ENCODE measurements at places on chromosomes 11 and 22.

- DNase-seq: no peak
Observed at GRCh38 chr11:827897-828192, at the start of gene CRACR2B. Gene CRACR2B (plus strand): TSS chr11:827919. CDS start chr11:828608, 689 bp downstream.

DNA sequence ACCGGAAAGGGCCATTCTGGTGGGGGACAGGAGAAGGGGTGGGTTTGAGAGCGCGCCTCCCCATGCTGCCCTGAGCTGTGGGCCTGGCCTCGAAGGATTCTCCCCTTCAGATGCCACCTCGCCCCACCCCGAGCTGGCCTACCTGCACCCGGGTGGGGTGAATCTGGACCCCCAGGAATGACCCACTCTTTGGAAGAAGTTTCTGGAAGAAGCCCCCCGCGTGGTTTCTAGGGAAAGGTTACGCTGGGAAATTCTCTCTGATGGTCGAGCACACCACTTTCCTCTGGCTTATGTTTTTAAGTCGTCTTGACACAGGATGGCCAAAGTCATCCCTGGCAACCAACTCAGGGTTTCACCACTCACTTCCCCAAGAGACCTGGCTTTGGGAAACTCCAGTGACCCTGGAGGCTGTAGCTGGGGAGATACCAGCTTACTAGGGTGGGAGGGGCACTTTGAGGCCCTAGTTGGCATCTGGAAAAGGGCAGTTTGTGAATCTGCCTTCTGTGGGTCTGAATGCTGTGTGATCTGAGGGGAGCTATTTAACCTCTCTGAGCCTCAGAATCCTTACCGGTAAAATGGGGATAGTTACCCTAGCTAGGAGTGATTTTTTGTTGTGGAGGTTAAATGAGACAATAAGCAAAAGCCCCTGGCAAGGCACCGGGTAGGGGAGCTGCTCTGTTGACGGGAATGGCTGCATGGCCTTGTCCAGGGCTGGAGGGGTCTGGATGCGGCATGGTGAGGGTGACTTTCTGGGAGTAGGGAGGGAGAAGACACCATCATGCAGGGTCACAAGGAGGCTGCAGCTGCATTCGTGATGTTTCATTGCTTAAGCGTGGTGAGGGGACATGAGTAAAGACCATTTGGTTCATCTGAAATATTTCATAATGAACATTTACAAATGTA lies 45.3 kb upstream of the ACCSL start:
- no peak for DNase-seq

- DNase-seq: no peak
Observed at GRCh38 chr11:36427876-36428275, 82.2 kb downstream of the TRAF6 start.

- peak; percentile 77 for DNase-seq
Observed at GRCh38 chr11:67561971-67562619, 21.5 kb upstream of the GSTP1 start.

DNA sequence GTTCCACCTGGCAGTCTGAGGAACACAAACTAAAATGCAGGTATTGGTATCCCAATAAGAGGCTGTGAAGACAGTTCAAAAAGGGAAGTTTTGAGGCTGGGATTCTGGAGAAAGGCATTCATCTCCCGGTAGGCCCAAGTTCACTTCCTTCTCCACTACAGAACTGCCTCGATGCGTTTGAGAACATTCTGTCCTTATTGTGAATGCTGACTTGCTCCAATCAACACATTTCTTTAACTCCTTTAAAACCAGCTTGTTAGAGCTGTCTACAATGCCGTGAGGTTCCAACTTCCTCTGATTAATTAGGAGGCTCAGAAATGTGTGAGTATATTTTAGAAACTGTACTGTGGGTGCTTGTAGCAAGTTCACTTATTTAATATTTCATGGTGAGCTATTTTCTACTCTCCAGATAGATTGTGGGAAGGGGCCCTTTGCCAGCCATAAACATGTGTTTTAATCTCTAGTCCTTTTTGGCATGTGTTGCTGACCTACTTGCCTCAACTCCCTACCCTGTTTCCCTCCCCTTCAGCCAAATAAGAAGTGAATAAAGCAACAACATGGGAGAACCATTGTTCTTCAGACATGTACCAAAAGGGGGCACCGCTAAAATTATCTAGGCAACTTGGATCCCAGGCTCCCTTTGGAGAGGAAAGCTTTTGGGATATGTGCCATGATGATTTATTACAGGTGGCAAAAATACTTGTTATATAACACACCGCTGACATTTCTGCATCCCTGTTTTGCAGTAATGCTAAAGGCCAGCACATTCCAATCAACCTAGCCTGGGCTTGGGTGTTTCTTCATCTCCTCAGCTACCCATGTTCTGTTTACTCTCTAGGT lies 245.6 kb downstream of the BLID start:
- DNase-seq: no peak

DNA sequence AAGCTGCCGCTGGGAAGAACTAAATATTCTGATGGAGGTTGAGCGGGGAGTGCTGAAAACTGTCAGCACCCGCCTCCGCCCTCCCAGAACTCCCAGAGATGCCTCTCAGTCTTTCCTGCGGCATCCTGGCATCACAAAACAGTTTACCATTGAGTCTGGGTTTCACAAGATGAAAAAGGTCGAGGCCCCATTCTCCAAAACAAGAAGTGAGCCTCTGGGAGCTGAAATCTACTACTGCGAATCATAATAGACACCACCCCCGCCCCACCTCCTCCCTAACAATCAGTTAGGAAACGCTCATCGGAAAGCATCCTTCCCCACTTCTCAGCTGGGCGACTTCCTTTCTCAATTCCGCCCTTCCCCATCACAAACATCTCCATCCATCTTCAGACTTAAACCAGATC lies 1.0 kb downstream of the SUN2 start:
- no peak for DNase-seq

GRCh38 chr22:37545703-37546436 lies 14.4 kb upstream of the CDC42EP1 start:
- no peak for DNase-seq

- no peak for DNase-seq
Observed at GRCh38 chr22:47849576-47849975, 1087.1 kb downstream of the TBC1D22A start.

GRCh38 chr22:47355776-47356510 lies 593.5 kb downstream of the TBC1D22A start:
- no peak for DNase-seq

- DNase-seq: no peak
Observed at GRCh38 chr11:110097459-110098012, 4.3 kb downstream of the ZC3H12C start.

DNA sequence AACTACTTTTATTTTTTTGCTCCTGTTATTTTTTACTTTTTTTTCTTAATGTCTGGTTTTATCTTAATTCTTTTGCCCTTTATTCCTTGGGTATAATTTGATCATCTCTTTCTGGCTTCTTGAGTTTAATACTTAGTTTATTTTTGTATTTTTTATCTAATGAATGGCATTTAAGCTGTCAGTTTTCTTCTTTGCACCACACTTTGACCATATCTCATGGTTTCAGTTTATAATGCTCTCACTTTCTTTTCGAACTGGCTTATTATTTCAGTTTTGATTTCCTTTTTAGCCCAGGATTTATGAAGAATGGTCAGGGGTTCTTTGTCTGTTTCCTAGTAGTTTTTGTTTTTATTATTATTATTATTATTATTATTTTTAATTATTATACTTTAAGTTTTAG lies 48.3 kb downstream of the QSER1 start:
- DNase-seq: peak; percentile 34

GRCh38 chr22:42685941-42686653 lies 34.6 kb downstream of the A4GALT start:
- DNase-seq: no peak

DNA sequence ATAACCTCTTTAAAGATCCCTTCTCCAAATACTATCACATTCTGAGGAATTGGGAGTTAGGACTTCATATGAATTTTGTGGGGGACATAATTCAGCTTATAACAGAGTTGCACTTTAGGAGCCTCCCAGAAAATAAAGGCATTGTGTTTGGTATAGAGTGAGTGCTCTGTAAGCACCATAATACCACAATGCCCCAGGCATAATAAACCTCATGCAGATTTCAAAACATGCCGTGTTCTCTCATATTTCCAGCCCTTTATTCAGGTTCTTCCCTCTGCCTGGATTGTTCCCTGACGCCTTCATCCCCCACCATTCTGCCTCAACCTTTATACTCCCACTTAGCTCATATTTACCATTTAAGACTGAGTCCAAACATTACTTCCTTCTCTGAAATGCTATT lies 398.8 kb upstream of the FAT3 start:
- no peak for DNase-seq

DNA sequence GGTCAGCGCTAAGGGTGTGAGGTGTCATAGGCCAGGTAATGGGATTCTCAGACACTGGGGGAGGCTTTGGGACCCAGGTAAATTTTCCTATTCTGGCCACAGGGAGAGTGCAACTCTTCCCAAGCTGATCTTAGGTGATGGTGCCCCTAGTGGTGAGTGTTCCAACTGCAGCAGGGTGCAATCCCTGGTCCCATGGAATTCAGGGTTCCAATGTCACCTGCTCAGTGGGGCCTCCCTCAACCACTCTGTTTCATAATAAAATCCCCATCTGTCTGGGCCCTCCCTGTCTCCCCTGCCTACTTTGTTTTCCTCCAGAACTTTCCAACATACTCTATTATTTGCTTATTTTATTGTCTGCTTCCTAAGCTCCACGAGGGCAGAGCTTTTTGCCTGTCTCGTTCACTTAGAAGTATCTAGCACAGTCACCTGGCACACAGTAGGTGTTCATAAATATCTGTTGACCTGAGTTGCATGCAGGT lies 2.9 kb upstream of the SGSM1 start:
- DNase-seq: peak; percentile 65

GRCh38 chr11:6418557-6419008 lies 311 bp downstream of the APBB1 start:
- DNase-seq: no peak

GRCh38 chr11:111350811-111351210 lies 28.3 kb downstream of the POU2AF1 start:
- no peak for DNase-seq

- DNase-seq: no peak
Observed at GRCh38 chr11:88363648-88364065, 26.1 kb upstream of the CTSC start.

DNA sequence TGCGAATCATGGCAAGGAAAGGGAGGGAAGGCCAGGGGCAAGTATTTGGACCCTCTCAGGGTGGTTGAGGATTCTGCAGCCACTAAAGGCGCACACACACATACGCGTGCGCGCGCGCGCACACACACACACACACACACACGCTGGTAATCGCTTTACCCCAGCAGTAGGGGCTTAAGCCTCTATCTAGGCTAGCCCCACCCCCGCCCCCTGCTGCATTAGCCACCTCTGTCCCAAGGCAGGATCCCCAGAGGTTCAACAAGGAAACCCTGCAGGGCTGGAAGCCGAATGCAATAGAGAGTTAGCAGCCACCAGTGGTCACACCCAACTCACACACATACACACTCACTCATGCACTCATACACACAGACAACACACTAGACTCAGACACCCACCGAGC lies 28.6 kb upstream of the ELFN2 start:
- DNase-seq: no peak

DNA sequence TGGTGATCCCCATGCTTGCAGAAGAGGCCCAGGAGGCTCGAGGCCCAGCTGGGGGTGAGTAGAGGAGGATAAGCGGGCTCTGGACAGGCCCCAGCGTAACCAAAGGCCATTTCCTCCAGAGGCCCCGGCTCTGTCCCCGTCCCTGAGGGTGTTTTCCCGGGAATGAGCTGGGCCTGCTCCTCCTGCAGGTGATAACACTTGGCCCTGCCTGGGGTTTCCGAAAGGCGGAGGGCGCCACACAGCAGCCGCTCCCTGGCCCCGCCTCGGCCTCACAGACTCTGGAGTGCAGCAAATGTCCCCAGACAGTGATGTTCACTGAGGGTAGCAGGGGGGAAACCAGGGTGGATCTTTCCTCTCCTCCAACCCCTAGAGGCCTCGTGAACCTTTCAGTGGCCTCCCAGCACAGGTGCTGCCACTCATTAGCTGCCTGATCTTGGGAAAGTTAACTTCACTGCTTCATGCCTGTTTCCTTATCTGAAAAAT lies 10.5 kb upstream of the MGAT3 start:
- peak; percentile 74 for DNase-seq

DNA sequence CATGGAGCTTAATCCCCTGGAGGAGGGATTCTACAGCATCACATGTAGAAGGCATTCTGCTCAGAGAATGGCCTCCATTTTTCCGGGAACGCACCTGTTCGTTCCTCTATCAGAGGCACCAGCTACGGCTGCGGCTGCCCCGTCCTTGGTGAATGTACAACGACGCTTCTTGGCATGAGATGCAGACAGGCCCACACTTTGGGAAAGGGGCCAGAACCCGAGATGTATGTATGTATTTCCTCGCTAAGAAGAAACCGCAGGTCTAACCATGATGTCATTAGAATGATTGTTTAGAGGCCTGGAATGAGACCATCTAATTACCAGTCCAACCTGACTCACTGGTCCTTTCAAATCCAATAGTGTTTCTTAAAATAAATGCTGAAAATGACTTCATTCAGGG lies 1293.4 kb downstream of the TBC1D22A start:
- no peak for DNase-seq

GRCh38 chr11:97019754-97020153 lies 629.9 kb downstream of the JRKL start:
- DNase-seq: no peak

DNA sequence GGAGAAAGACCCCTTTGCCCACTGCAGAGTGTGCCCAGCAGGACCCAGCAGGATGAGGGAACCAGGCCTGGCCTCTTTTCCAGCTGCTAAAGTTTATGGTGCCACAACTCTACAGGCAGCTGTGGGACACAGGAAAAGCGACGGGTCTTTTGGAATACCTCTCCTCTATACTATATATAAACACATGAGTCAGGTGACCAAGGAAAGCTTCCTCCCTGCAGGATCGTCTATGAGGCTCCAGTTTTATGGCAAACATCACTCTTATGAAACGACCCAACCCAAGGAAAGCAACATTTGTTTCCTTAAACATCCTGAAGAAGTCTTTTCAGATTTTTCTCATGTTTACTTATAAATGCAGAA lies 102.8 kb upstream of the AKIP1 start:
- no peak for DNase-seq

DNA sequence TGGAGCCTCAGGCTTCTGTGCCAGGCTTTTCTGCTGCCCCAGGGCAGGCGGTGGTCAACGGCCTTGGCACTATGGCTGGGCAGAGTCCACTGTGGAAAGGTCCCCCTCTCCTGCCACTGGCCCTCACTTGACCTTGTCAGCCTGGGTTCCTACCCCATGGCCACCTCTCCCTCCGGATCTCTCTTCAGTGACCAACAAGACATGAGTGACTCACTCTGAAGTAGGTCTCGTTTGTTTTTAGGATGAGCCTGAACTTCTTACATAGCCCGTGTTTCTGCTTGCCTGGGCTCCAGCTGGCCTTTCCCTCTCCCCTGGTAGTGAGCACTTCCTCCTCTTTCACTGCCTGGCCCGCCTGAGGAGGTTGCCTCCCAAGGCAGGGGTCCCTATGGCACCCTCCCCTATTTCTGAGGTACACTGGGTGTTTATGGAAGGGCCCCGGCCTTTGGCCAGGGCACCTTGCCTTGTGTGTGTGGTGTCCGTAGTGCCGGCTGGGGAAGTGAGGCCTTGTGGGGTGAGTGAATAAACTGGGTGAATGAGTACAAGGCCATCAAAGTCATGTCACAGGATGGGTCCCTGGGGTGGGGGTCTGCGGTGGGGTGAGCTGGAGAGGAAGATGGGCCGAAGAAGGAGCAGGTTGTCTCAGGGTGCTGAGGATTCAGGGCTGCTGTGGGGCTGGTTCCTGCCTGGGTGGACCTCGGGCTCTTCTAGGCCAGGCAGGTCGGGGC lies 5.0 kb downstream of the SHANK3 start:
- DNase-seq: peak; percentile 10
